Activated T-helper 1 cell treated with anti-CD3 and anti-CD28 coated beads, Interleukin-2, amount 50 U/mL, for 16 hours (primary cell): ENCODE measurements at places on chromosomes 1 and 21.

DNA sequence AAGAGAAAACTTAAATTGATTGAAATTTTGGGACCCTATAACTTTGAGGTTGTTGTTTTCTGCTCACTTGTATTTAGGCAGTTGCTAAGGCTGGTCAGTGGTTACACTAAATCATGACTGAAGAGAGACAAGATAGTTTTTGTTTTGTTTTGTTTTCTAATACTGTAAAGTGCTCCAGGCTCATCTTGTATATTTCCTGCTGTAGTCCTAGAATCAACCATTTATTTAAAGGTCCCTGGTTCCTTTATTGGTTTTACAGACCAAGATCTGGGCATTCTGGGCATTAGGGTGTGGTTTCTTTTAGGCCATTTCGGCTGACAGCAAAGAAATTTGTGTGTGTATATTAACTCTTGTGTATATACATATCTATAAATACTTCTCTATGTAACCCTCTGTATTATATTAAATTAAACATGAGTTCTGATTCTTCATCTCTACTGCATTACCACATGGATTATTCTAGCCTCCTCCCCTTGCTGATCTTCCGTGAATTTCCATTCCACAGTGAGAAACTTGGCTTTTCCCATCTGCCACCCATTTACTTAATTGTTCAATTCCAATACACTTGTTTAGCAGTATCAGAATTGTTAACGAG, 15.0 kb downstream of the SNX27 start:
- no peak for DNase-seq

DNA sequence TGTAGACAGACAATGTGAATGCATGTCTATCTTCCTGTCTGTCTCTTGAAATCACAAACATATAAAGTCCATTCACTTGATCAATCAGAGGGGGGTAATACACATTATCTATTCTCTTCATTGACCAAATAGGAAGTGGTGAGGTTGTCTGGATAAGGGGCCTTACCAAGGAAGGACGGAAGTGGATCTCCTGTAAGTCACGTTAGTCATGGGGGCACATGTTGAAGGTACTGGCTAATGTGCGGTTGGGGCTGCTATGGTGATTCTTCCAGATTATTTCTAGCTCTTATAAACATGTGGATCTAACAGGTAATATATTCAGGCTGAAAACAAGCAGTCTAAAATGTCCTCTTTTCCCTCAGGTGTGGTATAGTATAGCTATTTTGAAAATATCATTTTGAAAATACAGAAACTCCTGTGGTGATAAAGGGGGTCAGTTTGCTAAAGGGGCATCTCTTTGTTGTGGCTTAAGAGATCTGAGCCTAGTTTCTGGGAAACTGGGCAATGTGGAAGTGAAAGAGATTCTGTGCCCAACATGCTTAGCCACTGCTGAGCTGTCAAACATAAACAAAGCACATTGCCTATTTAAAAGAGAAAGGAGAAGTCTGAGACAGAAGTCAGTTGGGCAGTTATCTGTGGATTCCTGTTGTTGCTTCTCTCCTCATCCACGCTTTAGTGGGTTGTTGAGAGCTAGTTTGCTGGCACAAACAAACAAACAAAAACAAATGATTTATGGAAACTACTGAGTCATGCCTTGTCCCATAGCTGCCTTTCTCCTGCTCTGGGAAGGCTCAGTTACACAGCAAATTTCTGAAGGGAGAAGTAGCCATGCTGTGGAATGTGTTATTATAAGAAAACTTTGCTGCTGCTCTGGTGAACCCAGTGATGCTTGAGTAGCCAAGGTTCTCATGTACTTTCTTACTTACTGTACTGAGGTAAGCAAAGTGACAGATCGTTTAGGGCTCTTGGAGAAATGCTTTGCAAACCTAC, 166.9 kb downstream of the HLX start:
- DNase-seq = no peak

DNA sequence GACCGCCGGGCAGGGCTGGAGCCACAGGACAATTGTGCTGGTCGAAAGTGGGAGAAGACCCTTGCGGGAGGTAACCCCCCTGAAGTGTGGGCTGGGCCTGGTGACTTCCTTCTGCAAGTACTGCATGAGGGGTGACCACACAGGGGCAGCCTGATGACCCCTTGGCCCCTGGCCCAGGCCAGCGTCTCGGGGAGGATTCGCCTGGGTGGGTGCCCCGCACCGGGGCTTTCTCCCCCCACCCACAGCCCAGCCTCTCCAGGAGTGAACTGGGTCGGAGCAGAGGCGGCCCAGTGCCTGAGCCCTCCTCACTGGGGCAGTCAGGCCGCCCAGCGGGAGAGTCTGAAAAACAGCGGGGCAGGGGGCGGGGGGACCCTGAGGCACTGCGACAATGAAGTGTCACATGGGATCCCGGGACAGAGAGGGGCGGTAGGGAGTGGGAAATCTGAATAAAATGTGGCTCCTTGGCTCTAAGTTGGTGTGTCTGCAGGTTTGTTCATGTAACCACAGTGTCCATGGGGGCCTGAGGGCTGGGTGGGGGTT, 1.6 kb upstream of the DNMT3L start:
- no peak for DNase-seq

DNA sequence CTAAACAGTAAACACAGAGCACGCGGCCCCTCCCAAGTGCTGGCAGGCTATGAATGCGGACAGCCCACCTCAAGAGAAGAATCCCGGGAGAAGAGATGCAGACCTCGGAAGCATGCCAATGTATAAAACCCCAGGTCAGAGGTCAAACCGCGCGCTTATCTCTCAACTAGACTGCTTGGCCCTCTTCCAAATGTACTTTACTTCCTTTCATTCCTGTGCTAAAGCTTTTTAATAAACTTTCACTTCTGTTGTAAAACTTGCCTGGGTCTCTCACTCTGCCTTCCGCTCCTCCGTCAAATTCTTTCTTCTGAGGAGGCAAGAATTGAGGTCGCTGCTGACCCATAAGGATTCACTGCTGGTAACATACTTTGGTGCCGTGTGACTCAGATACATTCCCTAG, 216.0 kb downstream of the S1PR1 start:
- DNase-seq = no peak

DNA sequence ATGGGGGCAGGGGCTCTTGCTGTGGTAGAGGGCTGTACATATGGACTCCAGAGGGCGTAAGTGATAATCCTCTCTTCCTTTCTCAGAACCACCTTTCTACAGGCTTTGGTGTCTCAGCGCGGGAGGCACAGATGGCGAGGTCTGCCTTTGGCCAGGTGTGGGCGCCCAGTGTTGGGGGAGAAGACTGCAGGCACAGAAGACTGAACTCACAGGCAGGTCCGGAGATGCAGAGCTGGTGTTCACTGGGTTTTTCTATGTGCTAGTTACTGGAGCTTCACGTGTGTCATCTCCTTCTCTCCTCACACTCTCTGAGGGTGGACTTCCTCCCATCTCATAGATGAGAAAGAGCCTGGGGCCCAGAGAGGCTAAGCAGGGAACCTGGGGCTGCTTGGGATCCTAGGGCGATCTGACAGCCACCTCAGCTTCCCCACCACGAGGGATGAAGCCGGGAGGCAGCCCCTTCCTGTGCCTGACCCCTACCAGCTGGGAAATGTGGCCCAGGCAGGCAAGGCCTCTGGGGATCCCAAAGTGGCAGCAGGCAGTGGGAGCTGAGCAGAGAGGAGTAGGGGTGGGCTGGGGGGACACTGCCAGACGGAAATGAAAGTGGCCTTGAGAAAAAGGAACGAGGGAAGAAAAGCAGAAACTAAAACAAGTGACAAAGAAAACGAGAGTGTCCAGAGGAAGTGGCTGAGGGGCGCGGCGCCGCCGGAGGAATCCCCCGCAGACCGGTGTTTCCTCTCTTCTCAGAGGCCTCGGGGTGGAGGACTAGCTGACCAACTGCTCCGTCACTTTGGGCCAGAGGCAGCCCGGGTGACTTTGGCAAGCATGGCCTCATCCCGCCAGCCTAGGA, 191.6 kb downstream of the HIVEP3 start:
- no peak for DNase-seq

DNA sequence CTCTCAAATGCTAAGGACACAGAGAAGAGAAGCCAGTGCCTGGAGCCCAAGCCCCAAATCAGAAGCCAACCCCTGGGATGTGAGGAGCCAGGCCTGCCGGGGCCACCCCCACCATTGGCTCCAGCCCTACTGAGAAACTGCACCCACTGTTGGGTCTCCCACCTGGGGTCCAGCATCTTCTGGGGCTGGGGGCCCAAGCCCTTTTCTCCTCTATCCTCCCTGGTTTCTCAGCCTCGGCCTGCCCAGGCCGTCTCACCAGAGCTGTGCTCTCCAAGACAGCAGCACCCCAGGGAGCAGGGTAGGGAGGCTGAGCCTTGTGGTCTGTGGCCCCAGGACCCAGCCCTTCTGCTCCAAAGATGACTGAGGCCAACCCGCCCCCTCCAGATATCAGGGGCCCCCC, 37.9 kb downstream of the SDC3 start:
- DNase-seq = no peak

- DNase-seq = no peak
These were observed 1.3 kb downstream of the JAM2 start for GRCh38 chr21:25640202-25640942.

- no peak for DNase-seq
These were observed 3.0 kb downstream of the NMNAT1 start for GRCh38 chr1:9946315-9946714.

DNA sequence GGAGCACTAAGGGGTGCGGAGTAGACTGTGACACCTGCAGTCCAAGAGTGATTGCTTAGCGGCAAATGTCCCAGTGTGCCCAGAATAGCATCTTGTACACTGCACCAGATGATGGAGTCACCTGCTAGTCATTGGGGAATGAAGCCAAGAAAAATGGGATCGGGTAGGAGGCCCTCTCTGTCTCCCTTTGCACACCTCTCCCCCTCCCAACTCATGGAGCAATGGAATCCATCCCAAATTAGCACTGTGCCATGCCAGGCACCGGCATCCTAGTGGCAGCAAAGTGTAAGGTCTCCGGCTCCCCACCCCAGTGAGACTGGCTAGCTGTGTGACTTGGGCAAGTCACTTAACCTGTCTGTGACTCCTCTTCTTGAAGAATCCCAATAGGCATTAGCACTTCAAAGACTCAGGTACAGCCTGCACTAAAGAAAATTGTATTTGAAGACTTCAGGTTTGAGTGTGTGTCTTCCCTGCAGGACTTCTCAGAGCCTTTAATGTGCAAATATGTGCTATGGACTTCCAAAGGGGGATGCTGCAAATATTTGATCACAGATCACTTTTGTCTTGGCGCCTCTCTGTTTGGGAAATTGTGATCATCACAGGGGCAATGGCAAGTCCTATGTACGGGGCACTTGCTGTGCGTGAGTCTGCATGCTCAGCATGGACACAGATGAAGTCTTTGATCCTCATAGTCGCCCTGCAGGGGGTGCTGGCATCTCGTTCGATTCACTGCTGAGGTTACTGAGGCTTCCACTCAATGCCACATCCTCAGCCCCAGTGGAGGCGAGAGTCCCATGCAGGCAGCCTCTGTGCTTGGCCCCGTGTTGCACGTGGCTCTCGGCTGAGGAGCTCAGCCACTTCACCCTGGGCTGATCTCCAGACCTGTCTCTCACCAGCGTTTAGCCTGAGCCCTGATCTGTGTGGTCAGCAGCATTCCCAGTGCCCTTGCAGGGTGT, 272.9 kb upstream of the C1orf174 start:
- no peak for DNase-seq

GRCh38 chr1:78911956-78912880, 94.3 kb downstream of the ADGRL4 start:
- no peak for DNase-seq

GRCh38 chr1:21511579-21512522, 2.6 kb downstream of the ALPL start:
- no peak for DNase-seq

GRCh38 chr1:17425806-17426600, 13.5 kb downstream of the RCC2 start:
- DNase-seq = no peak

GRCh38 chr1:36938819-36939218, 95.5 kb downstream of the GRIK3 start:
- no peak for DNase-seq

GRCh38 chr1:67651031-67651430, 34.0 kb upstream of the GADD45A start:
- no peak for DNase-seq

DNA sequence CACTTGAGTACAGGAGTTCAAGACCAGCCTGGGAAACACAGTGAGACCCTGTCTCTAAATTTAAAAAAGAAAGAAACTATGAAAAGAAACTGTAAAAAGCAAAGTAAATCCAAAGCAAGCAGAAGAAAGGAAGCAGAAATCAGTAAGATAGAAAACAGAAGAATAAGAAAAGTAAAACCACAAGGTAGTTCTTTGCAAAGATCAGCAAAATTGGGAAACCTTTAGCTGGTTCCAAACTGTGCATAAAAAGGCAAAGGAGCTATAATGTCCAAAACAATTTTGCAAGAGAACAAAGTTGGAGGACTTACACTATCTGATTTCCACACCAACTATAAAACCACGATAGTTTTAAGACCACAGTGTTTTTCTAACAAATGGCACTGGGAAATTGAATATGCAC, 218.8 kb downstream of the RPS6KC1 start:
- no peak for DNase-seq

GRCh38 chr1:96418969-96419368, 302.6 kb upstream of the PTBP2 start:
- no peak for DNase-seq

- no peak for DNase-seq
These were observed 433.6 kb upstream of the ZP4 start for GRCh38 chr1:238324211-238324864.

DNA sequence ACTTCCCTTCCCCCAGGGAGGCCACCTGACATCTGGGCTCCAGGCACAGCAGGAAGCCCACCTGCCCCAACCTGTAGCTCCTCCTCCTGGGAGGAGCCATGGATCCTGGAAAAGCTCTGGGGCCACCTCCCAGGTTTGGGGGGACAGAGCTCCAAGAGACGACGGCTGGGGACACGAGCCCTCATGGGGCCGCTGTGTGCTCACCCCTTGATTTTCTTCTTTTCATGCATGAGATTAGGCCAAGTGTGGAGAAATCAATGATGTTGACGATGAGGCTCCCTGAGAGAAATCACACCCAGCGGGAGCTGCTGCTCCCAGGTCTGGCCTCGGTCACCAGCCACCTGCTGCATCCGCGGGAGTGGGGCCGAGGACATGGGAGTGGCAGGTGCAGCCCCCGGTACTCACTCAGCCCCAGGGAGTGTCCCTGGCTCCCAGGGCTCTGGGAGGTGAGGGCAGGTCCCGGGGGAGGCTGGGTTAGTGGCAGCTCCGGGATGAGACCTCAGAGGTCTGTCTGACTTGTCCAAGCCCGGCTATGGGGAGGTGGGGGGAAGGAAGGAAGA, 8.7 kb downstream of the TNFRSF14 start:
- DNase-seq = no peak
